ENCODE measurements at places on chromosomes 7 and 10. TPM values are rescaled to one million over a fixed set of nuclear protein-coding genes. Genes with fewer than 3 reads are reported as not detected.

The CXCL12 gene
- polyA plus RNA-seq, result 82.1 TPM

The TET1 gene
- polyA plus RNA-seq, result 0.82 TPM

The MYH16 gene
- polyA plus RNA-seq, result 0.09 TPM

The CARD11 gene
- 19.4 TPM for polyA plus RNA-seq

DNA sequence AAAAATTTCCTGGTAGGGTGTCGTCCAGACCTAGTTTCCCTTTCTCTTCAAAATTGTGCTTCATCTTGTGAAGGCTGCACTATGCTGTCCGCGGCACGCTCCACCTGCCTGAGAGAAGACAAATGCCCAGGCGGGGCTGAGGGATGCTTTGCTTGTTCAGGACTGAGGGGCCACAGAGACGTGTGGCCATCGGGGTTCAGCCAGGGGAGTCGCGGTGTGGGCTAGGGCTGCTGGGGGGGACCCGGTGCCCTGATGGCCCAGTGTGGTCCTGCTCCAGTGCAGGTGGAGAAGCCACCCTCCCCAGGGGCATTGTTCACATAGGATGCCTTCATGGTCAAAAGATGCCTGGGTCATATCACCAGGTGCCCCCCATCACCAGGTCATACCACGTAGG is 107.8 kb upstream of the SHH start:
- no peaks in the 10 kb centered on the region for H3K36me3 ChIP-seq
- peaks cover 2% of the 10 kb centered on the region for H3K27me3 ChIP-seq
- H3K27ac ChIP-seq, result no peak overlapping the region

DNA sequence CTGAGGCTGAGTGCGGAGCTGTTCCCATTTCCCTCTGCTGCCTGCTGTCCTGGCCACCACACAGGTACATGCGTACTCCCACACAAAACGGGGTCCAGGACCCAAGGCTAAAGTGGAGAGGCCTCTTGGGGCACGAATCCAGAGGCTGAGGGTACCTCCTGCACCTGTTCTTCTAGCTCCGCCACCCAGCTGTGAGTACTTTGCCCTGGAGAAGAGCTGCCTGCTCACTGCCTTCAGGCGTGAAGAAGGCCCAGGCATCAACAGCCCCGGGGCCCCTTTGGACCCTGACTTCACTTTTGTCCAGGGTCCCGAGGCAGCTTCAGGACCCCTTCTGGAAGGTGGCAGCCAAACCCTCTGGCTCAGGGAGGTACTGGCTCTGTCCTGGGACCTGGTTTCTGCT is 88.6 kb downstream of the HIF1AN start:
- H3K36me3 ChIP-seq, result no peaks in the 10 kb centered on the region
- H3K27me3 ChIP-seq, result peaks cover 81% of the 10 kb centered on the region
- H3K4me3 ChIP-seq, result no peak overlapping the region
- no peak for DNase-seq

DNA sequence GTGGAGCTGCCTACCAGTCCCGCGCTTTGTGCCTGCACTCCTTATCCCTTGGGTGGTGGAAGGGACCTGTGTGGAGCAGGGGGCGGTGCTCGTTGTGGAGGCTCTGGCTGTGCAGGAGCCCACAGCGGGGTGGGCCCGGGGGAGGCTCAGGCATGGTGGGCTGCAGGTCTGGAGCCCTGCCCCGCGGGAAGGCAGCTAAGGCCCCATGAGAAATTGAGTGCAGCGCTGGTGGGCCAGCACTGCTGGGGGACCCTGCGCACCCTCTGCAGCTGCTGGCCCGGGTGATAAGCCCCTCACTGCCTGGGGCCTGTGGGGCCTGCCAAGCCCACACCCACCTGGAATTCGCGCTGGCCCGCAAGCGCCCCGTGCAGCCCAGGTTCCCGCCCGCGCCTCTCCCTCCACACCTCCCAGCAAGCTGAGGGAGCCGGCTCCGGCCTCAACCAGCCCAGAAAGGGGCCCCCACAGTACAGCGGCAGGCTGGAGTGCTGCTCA is 859.6 kb upstream of the KCND2 start:
- no peak overlapping the region for H3K27ac ChIP-seq
- no peaks in the 10 kb centered on the region for H3K4me1 ChIP-seq
- DNase-seq, result no peak
- no peak overlapping the region for H3K4me3 ChIP-seq
- no peaks in the 10 kb centered on the region for H3K27me3 ChIP-seq

GRCh38 chr7:113890331-113891030 is 28.3 kb downstream of the PPP1R3A start:
- no peaks in the 10 kb centered on the region for H3K27me3 ChIP-seq
- no peaks in the 10 kb centered on the region for H3K4me1 ChIP-seq
- H3K36me3 ChIP-seq, result no peaks in the 10 kb centered on the region
- no peak overlapping the region for H3K4me3 ChIP-seq

GRCh38 chr10:93518531-93518930 is 22.1 kb downstream of the CEP55 start:
- no peaks in the 10 kb centered on the region for H3K27me3 ChIP-seq
- peaks cover 50% of the 10 kb centered on the region for H3K36me3 ChIP-seq
- H3K4me3 ChIP-seq, result no peak overlapping the region
- H3K27ac ChIP-seq, result no peak overlapping the region
- H3K4me1 ChIP-seq, result no peaks in the 10 kb centered on the region

DNA sequence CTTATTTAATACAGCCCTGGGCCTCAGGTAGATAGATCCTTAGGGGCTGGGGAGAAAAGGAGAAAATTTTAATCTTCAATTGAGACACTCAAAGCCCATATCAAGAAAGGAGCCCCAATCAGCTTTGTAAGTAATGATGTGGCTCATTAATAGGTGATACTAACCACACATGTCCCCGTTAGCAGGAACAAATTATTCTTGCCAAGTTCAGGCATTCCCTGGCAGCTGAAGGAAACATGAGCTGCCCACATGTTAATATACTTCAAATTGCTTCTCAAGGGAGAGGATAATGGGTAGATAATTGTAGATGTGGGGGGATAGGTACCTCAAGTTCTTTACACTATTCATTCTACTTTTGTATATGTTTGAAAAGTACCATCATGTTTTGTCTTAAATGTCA is 14.5 kb downstream of the IFIT5 start:
- DNase-seq, result no peak
- no peaks in the 10 kb centered on the region for H3K36me3 ChIP-seq
- H3K27ac ChIP-seq, result no peak overlapping the region
- H3K4me3 ChIP-seq, result no peak overlapping the region
- no peaks in the 10 kb centered on the region for H3K4me1 ChIP-seq
- no peaks in the 10 kb centered on the region for H3K27me3 ChIP-seq

DNA sequence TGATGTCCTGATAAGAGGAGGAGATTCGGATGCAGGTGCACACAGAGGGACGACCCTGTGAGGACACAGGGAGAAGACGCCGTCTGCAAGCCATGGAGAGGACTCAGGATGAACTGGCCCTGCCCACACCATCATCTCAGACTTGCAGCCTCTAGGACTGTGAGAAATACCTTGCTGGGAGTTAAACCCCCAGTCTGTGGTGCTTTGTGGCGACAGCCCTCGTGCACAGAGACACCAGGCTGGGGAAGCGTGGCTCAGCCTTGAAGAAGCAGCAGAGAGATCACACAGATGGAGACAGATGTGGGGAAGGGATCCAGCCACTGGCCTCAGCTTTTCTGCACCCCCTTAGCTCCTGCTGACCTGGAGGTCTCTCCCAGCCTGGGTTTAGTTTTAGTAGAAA is 26.3 kb upstream of the PITRM1 start:
- no peaks in the 10 kb centered on the region for H3K4me1 ChIP-seq
- H3K27ac ChIP-seq, result no peak overlapping the region
- H3K27me3 ChIP-seq, result peaks cover 9% of the 10 kb centered on the region

DNA sequence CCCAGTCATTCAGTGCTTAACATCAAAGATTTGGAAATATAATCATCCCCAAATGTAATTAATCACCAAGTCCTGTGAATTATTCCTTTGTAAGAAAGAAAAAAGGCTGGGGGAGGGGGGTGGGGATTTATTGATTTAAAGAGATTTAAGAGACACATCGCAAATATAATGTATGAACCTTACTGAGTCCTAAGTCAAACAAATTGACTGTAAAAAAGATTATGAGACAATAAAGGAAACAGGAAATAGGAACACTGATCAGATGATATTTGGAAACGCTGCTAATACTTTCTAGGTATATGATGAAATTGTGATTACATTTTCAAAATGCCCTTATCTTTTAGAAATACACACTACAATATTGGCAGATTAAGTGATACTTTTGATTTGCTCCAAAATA is 92.5 kb downstream of the ATE1 start:
- no peak for DNase-seq
- H3K4me3 ChIP-seq, result no peak overlapping the region
- no peaks in the 10 kb centered on the region for H3K27me3 ChIP-seq
- no peaks in the 10 kb centered on the region for H3K4me1 ChIP-seq
- H3K36me3 ChIP-seq, result no peaks in the 10 kb centered on the region
- no peak overlapping the region for H3K27ac ChIP-seq

DNA sequence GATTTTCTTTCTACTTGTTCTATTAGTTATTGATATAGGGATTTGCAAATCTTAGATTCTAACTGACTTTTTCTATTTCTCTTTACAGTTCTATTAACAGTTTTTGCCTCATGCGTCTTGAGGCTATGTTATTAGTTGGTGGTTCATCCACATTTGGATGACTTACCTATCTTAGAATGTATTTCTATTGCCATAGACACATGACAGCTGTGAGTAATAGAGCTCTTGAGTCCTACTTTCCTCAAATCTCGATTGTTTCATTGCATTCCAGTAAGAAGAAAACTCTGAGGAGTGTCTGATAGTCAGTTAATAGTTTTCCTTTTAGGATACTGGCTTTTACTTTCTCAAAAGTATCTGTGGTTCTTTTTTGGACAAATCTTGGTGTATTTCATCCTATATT is 241.4 kb upstream of the ZNF32 start:
- peaks cover 3% of the 10 kb centered on the region for H3K27me3 ChIP-seq
- no peaks in the 10 kb centered on the region for H3K36me3 ChIP-seq

DNA sequence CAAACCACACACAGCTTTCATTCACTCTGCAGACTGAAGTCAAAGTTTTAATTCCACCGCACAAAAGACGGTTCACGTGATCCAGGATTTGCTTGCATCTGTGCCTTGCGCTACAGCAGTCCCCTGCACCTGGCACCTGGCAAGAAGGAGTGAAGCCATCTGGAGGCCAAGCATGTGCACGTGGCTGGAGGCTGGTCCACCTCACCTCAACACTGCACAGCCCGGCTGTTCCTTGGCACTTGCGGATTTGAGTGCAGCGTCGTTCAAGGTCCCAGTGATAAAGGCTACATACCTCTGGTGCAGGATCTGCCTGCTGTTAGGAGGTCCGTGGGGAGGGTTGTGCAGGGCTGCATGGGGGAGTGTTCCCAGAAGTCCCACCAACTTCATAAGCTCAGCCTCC is 248.5 kb upstream of the GRB10 start:
- H3K36me3 ChIP-seq, result no peaks in the 10 kb centered on the region
- H3K27me3 ChIP-seq, result peaks cover 6% of the 10 kb centered on the region
- no peaks in the 10 kb centered on the region for H3K4me1 ChIP-seq
- H3K27ac ChIP-seq, result no peak overlapping the region
- H3K4me3 ChIP-seq, result no peak overlapping the region
